Left kidney (tissue), 8 donors: ENCODE measurements at places on chromosomes 5 and 9.

GRCh38 chr9:131432050-131432449 lies 38.2 kb downstream of the PRRC2B start:
- no peak for DNase-seq

GRCh38 chr9:131491001-131491710 lies 11.6 kb upstream of the POMT1 start:
- DNase-seq = no peak

GRCh38 chr5:1409381-1410110 lies 35.7 kb downstream of the SLC6A3 start:
- DNase-seq = peak; percentile 52

DNA sequence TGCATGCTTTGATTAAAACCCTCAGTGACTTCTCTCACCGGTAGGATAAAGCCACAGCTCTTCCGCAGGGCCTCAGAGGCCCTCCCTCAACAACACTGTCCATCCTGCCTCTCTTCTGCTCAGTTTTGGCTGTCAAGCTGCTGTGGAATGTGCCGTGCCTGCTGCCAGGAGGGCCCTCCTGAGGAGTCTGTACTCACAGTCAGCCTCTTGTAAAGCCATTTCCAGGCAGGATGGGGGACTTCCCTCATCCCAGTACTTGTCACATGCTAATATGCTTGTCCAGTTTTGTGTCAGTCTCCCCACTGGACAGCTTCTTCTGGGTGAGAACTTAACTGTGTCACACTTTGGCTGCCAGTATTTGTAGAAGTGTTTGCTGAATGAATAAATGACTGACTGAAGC lies 13.9 kb upstream of the DDX41 start:
- DNase-seq = no peak

DNA sequence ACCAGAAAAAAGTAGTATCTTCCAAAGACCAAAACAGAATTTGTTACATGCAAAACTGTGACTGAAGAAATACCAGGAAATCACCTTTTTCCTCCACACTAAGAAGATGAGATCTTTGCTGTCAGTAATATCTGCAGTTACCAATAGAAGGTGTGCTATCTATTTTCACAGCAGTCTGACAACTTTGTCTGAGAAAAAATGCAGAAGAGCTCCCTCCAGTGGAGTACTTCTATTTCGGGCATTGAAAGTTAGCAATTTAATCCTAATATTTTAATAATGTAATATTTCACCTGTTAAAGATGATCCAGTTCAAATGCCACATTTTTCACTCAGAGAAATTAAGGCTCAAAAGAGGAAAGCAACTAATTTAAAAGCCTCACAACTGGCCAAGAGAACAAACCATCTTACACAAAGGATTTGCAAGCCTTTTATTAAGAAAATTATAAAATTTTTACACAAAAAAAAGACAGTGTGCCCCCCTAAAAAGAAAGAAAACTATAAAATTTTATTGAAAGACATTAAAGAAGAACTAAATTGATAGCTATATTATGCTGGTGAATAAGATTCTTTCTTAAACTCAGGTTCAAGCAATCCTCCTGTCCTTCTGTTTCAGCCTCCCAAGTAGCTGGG lies 50.6 kb downstream of the DEPDC1B start:
- DNase-seq = no peak

DNA sequence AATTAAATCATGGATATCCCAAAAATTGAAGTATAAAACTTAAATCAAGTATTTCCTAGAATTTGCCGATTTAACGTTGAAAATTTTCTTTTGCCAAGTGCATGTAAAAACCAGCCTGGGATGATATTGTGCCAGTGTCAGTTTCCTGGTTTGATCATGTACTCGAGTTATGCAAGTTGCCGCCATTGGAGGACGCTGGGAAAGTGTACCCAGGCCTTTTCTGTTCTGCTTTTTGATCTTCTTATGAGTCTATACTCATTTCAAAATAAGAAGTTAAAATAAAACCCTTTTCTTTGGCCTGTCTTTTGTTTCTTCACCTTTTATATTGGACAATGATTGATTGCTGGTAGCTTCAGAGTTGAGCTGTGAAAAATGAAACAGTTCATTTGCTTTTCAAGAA lies 93.1 kb upstream of the NFIL3 start:
- no peak for DNase-seq

DNA sequence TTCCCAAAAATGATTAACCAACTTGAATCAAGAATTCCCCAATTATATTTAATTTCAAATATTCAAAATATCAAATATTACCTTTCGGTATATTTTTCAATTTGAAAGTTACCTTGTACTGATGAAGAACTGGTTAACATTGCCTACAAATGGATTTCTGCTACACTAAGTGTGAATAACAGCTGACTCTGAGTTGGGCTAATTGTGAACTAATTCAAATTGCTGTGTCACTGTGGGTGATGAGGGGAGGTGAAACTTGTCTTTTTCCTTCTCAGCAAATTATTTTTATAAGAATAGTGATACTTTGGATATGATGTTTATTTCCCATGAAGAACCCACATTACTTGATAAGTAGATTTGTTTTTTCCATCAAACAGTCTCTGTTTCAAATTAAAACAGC lies 103.4 kb upstream of the RPS23 start:
- no peak for DNase-seq
